HepG2 (cell line): ENCODE measurements at places on chromosomes 3 and 15. TPM values are rescaled to one million over a fixed set of nuclear protein-coding genes. Genes with fewer than 3 reads are reported as not detected.
A peak's percentile ranks its signal among the peaks of the same experiment; 100 is the strongest.

- no peak overlapping the region for H3K4me3 ChIP-seq
- no peaks in the 10 kb centered on the region for H3K4me1 ChIP-seq
- DNase-seq, result no peak
- no peaks in the 10 kb centered on the region for H3K27me3 ChIP-seq
- no peak overlapping the region for H3K27ac ChIP-seq
These were observed 55.3 kb downstream of the ADAMTSL3 start for GRCh38 chr15:83709241-83709640.

Gene CPNE9
- not detected in 2 replicates for total RNA-seq

DNA sequence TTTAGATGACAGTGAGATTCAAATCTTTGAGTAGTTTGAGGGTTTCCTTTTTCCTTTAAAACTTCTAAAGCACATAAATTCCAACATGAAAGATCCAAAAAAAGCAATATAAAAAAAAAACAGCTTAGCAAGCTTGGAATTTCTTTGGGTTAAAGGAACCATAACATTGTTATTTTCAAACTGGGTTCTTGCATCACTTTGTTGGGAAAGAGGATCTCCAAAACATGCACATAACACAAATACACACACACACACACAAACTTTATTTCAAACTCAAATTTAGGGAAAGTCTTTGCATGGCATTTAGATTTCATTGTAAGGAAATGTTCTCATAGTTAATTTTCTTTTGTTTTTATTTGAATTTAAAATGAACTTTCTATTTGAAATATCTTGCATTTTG is 79.2 kb upstream of the COL8A1 start:
- no peaks in the 10 kb centered on the region for H3K4me1 ChIP-seq
- no peaks in the 10 kb centered on the region for H3K36me3 ChIP-seq
- no peak overlapping the region for H3K4me3 ChIP-seq
- DNase-seq, result no peak
- H3K27ac ChIP-seq, result no peak overlapping the region

DNA sequence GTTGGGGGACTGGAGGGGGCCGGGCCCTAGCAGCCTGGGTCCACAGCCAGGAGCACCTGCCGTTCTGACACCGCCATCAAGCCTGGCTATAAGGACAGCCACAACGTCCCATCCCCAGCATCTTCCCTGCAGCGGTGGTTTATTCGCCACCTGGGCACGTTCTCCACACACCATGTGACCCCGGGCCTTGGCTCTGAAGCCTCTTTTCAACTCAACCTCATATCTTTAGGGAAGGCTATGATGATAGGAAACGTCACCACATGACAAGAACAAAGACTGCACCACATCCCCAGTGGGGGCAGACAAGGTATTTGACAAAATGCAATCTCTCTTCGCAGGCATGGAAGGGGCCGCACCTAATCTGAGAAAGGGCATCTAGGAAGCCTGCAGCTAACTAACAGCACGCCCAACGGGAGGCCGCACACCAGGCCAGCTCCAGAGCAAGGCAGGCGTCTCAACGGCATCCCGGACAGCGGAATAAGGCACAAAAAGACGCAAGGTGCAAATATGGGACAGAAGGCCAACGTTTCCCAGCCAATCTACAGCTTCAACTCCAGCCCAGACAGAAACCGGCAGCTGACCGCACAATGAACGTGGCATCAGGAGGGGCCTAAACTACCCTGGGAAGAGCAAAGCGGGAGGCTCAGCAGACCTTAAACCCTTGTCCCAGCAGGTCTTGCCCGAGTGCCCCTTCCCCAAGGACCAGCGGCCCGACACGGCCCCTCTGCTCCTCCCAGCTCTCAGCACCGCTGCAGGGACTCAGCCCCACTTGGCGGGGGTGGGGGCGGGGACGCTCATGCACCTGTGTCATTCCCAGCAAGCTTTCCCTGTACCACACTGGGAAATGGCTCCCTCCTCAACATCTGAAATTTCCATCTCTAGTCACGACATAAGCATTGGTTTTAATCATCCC is 41.9 kb downstream of the NIPA2 start:
- no peak overlapping the region for H3K27ac ChIP-seq
- DNase-seq, result no peak
- no peak overlapping the region for H3K4me3 ChIP-seq
- no peaks in the 10 kb centered on the region for H3K27me3 ChIP-seq
- H3K4me1 ChIP-seq, result peaks cover 7% of the 10 kb centered on the region; the same call in 1 of the 2 replicates
- H3K36me3 ChIP-seq, result peaks cover 41% of the 10 kb centered on the region

Gene APPL1
- total RNA-seq, result 29.0 and 47.9 TPM in 2 replicates

DNA sequence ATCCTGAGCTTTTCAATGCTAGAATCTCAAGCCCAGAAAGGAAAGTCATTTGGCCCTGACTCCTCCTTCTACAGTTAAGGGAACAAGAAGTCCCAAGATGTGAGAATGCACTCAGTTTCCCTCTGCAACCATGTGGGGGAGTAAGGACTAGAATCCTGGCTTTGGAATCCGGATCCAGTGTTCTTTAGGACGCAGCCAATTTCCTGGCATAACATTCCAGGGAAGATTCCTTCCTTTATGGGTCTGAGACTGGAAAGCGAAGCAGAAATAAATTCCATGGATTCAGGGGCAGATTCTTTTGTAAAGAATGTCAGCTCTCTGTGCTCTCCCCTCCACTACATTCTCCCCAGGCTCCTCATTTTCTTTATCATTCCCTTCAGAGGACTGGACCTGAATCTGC is 151.8 kb upstream of the SOX14 start:
- H3K36me3 ChIP-seq, result no peaks in the 10 kb centered on the region
- H3K27ac ChIP-seq, result no peak overlapping the region
- H3K4me3 ChIP-seq, result no peak overlapping the region

Gene LDHAL6B
- not detected in 2 replicates for total RNA-seq

GRCh38 chr3:195204360-195205163 is 66.4 kb downstream of the XXYLT1 start:
- H3K27me3 ChIP-seq, result no peaks in the 10 kb centered on the region
- peak overlapping the region; percentile 18 for H3K27ac ChIP-seq
- H3K36me3 ChIP-seq, result no peaks in the 10 kb centered on the region
- H3K4me3 ChIP-seq, result no peak overlapping the region
- peaks cover 61% of the 10 kb centered on the region for H3K4me1 ChIP-seq
- DNase-seq, result no peak

- no peaks in the 10 kb centered on the region for H3K27me3 ChIP-seq
- no peaks in the 10 kb centered on the region for H3K36me3 ChIP-seq
- H3K4me3 ChIP-seq, result no peak overlapping the region
These were observed 76.3 kb upstream of the CCDC39 start for GRCh38 chr3:180755556-180755955.

Gene HLTF
- 22.9 and 39.8 TPM in 2 replicates for total RNA-seq

DNA sequence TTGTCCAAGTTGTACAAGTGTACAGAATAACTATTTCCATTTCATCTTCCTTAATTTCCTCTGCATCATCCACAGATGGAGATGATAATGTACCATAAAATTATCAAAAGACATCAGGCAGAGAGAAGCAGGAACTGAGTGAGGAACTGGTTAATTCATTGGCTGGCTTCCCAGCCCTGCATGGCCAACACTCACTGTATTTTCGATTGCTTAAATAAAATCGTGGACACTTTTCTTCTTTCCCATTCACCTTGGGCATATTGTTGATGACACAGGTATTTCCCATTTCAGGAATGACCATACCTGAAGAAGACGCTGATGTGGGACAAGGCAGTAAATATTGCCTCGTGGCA is 144.2 kb upstream of the ABHD17C start:
- no peak for DNase-seq
- no peaks in the 10 kb centered on the region; the same call in 1 of the 2 replicates for H3K4me1 ChIP-seq
- H3K4me3 ChIP-seq, result no peak overlapping the region
- H3K27ac ChIP-seq, result no peak overlapping the region
- H3K27me3 ChIP-seq, result no peaks in the 10 kb centered on the region

DNA sequence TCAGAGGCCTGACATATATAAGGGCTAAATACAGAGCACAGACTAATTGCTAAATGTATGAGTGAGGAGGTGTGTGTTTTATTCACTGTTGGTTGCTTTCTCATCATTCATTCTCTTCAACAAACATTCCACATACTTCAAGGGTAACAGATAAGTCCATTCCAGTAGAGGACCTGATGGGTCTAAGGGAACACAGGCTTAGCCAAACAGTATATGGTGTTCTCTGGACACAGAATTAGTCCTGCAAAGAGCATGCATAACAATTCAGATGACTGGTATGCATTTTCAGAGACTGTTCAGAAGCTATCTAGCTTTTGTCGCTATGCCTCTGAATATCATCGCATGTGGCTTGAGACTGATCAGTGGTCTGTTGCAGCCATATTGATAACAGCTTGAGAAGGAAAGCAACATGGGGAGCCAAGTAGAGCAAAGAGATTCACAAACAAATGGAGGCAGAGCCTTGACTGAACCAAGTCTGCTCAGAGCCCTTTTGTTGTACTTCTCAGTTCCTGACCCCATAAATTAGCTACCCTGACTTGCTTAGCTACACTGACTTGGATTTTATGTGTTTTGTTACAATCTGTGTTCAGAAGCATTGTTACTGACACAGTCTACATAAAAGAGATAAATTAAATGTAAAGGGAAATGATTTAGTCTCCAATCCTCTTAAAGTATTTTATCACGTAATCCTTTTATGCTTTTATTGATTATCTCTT is 1178.7 kb downstream of the ROBO1 start:
- H3K27me3 ChIP-seq, result no peaks in the 10 kb centered on the region
- no peak overlapping the region for H3K4me3 ChIP-seq
- no peaks in the 10 kb centered on the region for H3K36me3 ChIP-seq
- H3K4me1 ChIP-seq, result no peaks in the 10 kb centered on the region
- DNase-seq, result no peak

GRCh38 chr15:84785053-84785452 is 32.1 kb upstream of the ALPK3 start:
- H3K27me3 ChIP-seq, result no peaks in the 10 kb centered on the region
- peaks cover 8% of the 10 kb centered on the region for H3K4me1 ChIP-seq
- H3K4me3 ChIP-seq, result no peak overlapping the region
- H3K36me3 ChIP-seq, result peaks cover 44% of the 10 kb centered on the region
- DNase-seq, result no peak
- H3K27ac ChIP-seq, result no peak overlapping the region

- no peaks in the 10 kb centered on the region for H3K36me3 ChIP-seq
- no peaks in the 10 kb centered on the region for H3K27me3 ChIP-seq
These were observed 427.2 kb downstream of the OCA2 start for GRCh38 chr15:27671819-27672437.

DNA sequence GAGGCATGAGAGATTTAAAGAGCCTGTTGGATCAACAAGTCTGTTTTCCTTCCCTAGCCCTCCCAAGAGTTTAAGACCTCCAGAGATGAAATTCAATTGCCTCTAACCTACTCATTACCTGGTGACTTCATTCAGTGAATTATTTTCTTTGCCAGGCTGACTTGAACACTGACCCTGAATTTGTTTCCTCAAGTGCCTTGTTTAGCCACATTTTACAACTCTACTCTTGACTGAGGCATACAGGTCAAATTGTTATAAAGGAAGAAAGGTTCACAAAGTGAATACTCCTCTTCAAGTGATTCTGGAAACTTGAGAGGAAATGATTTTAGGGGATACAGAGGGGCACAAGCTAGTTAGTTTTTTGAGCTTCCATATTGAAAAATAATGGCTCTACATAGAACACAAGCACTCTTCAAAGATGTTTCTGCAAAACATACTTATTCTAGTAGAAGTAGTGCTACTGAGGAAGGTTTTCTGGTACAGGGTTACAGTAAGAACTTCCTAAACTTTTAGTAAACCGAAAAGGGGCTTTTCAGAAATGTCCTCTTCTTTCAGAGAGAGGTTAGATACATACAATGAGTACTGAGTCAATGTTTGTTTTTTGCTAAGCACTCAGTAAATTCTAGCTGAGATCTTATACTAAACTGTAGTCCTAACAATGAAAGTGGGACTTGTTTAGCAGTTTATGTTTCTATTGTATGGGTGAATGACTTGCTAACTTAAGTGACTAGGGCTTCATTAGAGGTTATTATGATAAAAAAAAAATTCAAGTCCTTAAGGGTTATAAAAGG is 137.4 kb upstream of the SATB1 start:
- no peak overlapping the region for H3K27ac ChIP-seq
- no peaks in the 10 kb centered on the region for H3K36me3 ChIP-seq
- no peaks in the 10 kb centered on the region for H3K27me3 ChIP-seq
- H3K4me1 ChIP-seq, result no peaks in the 10 kb centered on the region

DNA sequence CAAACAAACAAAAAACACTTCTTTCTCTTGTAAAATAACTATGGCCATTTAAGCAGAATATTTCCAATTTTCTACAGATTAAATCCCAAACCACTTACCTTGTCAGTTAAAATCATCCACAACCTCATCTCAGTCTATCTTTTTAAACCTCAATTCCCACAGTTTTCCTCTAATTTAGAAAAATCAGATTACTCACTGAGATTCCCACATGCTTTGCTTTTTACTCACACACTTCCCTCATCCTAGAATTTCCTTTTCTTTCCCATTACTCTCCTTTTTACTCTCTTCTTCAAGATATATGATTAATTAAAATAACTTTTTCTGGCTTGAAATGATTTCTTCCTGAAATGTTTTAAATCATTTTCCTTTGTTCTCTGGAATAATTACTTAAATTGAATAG is 790.7 kb downstream of the ROBO1 start:
- no peak for DNase-seq
- no peaks in the 10 kb centered on the region for H3K27me3 ChIP-seq
- no peaks in the 10 kb centered on the region for H3K36me3 ChIP-seq
- peaks cover 49% of the 10 kb centered on the region for H3K4me1 ChIP-seq
- no peak overlapping the region for H3K4me3 ChIP-seq

Gene ITIH4
- total RNA-seq, result 1.5 and 5.3 TPM in 2 replicates

Gene GATM
- 1.5 and 2.1 TPM in 2 replicates for total RNA-seq

DNA sequence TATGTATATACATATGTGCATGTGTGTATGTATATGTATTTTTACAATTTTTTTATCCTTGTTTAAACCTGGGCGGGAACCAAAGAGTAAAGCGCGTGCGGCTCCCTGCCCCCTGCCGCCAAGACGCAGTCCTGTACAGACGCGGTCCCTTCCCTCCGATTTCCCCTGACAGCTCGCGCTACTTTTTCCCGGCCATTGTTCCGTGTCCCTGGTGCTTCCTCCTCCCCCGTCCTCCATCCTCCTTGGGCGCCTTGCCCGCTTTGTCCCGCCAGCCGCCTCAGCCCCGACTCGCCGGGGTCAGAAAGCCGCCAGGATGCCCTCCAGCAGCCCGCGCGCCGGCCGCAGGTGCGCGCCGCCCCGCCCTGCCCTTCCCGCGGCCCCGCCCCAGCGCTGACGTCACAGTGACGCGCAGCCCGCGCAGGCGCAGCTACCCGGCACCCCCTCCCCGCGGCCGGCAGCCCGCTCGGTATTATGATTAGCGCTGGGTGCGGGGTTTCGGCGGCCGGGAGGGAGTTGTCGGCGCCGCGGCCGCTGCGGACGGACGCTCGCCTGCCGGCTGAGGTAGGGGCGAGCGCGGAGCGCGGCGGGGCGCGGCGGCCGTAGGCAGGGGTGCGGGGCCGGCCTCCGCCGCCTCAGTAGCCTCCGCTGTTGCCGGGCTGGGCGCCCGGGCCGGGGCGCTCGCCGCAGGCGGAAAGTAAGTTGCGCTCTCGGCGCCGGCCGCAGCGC is at the start of gene SNRK:
TSS of gene SNRK (plus strand) at position 426 of the 726 bp plus-strand sequence. CDS start 16,664 bp downstream, outside the sequence.
- H3K36me3 ChIP-seq, result peaks cover 2% of the 10 kb centered on the region; the same call in 1 of the 2 replicates
- peak; percentile 53 for DNase-seq
- H3K4me3 ChIP-seq, result peak within 1 kb of the TSS; percentile 94
- H3K27me3 ChIP-seq, result no peaks in the 10 kb centered on the region

GRCh38 chr3:41880387-41880786 is 81.5 kb downstream of the ULK4 start:
- no peaks in the 10 kb centered on the region for H3K36me3 ChIP-seq
- DNase-seq, result no peak
- no peak overlapping the region for H3K27ac ChIP-seq
- no peak overlapping the region for H3K4me3 ChIP-seq
- H3K27me3 ChIP-seq, result no peaks in the 10 kb centered on the region
- H3K4me1 ChIP-seq, result no peaks in the 10 kb centered on the region

GRCh38 chr3:25558796-25559195 is 105.9 kb downstream of the TOP2B start:
- H3K4me3 ChIP-seq, result no peak overlapping the region
- H3K36me3 ChIP-seq, result no peaks in the 10 kb centered on the region
- no peaks in the 10 kb centered on the region for H3K27me3 ChIP-seq
- DNase-seq, result no peak
- H3K4me1 ChIP-seq, result no peaks in the 10 kb centered on the region
- no peak overlapping the region for H3K27ac ChIP-seq
